Activated CD4-positive, alpha-beta T cell treated with anti-CD3 and anti-CD28 coated beads, Interleukin-2, amount 10 ng/mL, durations not matched to agents 24 days and 14 days (primary cell): ENCODE measurements at places on chromosomes 2 and 18.
A peak's percentile ranks its signal among the peaks of the same experiment; 100 is the strongest.

DNA sequence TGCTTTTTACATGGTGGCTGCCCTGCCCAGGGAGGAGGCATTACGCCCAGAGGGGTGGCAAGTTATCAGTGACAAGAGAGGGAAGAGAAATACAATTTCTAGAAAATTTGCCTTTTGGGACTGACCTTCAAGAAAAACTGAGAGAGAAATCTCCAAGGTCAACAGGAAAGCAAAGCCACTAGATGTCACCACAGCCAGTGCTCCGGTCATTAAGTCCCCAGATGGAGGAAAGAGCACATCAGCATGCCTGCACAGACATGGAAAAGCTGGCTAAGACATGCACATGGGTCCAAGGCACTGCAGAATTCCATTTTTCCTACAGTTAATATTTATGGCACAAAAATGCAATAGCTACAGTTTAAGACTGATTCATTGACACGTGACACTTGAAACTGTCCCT, 21.0 kb downstream of the FHL2 start:
- no peak for DNase-seq

- DNase-seq: peak; percentile 84
Measured at GRCh38 chr2:70143314-70144150, 47.3 kb downstream of the C2orf42 start.

GRCh38 chr18:35192415-35192814, 48.4 kb upstream of the ZNF397 start:
- no peak for DNase-seq

GRCh38 chr18:55102501-55102900, 143.2 kb upstream of the CCDC68 start:
- DNase-seq: no peak

GRCh38 chr2:27255187-27255586, 7.7 kb downstream of the SLC30A3 start:
- no peak for DNase-seq

- no peak for DNase-seq
Measured at GRCh38 chr18:22346401-22346952, 71.2 kb downstream of the CTAGE1 start.

DNA sequence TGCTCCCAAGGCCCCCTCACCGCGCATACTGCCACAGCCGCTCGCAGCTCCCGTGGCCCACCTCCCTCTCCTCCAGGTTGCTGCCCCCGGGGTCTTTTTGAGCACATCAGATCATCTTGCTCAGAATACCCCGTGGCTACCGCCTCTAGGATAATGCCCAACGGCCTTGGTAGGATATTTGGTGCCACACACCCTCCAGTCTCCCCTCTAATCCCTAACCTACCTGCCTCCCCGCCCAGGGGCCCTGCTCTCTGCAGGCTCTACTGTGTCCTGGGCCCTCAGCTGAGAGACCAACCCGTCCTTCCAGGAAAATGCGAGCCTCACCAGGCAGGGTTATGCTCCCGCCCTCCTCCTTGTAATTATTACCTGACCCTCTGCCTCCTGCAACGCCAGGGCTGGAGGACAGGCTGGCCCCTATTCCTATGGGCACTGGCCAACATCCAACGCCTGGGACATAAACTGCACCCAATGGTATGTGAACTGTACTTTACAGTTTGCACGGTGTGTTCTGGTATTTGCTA, 1.5 kb upstream of the MTCL1 start:
- no peak for DNase-seq

DNA sequence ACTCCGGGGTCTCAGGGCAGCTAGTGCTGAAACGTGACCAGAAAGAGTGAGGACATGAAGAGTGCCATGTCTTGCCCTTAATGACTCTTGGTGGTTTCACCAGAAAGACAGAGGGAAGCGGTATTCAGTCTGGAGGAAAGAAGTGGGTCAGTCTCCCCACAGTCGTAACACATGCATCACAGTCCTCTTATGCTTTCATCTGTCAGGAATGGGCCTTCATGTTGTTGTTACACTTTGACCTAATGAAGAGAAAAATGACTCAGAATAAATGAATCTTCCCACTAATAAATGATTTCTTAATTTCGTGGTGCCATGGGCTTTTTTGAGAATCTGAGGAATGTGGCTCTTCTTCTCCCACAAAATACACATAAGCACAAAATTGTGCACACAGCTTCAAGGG, 103.2 kb downstream of the SLC8A1 start:
- no peak for DNase-seq

- DNase-seq: no peak
Measured at GRCh38 chr2:173555833-173556232, 201.2 kb downstream of the CDCA7 start.

GRCh38 chr2:10226038-10226724, 76.5 kb upstream of the HPCAL1 start:
- no peak for DNase-seq

DNA sequence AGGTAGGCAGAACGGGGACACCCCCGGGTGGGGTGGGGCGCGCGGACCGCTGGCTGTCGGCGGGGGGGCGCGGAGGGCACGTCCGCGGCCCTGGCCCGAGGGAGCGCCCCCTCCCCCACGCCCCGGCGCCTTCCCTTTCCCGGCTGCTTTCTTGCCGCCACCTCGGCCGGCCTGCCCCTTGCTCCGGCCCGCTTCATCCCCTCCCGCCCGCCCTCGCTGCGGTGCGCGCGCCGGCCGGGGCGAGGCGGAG, 443 bp downstream of the VAPA start:
- DNase-seq: no peak

DNA sequence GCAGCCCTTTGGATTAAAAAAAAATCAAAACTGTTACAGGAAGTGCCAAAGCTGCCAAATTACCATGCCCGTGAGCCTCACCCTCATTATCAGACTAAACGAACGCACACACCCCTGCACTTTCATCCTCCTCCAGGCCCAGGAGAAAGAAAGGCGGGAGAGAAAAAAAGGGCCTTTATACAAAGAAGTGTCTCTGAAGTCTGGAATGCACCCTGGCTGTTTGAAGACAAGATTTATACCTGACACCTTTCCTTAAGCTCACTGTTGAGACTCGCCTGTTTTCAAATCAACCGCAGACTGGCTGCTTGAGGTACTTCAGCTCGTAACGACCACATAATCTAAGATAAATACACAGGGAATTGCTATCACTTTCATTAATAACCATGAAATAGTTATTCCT, 31.0 kb downstream of the EDAR start:
- DNase-seq: no peak

DNA sequence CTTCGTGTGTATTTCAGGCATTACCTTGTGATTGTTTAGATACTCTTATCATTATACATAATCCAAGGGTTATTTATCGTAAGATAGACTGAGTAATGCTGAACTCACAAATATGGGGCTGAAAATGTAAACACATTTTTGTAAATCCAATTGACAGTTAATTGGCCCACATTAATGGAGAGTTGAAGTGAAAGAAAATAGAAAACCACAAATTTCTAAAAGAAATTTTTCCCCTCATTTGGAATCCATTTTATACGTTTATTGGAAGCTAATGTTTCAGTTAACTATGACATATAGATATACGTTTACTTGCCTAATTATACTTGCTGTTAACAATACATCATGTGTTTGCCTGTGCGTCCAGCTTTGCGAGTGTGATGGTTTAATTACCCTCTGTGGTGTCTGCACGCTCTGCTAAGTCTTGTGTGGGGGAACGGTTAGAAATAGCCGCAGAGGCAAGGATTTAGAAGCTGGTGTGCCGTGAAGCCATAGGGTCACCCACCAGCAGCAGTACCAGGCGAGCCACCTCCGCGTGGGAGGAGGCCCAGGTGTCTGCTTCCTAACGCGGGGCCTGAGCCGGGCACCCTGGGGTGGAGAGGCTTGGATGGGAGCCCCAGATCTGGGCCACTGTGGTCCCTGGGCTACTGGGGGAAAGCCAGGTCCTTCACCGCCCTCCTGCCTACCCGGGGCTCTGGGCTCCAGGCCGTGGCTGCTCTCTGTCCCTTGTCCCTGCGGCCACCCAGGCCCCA, 38.0 kb downstream of the TSHZ1 start:
- DNase-seq: no peak

GRCh38 chr2:241931976-241932898, 62.7 kb downstream of the RTP5 start:
- no peak for DNase-seq

DNA sequence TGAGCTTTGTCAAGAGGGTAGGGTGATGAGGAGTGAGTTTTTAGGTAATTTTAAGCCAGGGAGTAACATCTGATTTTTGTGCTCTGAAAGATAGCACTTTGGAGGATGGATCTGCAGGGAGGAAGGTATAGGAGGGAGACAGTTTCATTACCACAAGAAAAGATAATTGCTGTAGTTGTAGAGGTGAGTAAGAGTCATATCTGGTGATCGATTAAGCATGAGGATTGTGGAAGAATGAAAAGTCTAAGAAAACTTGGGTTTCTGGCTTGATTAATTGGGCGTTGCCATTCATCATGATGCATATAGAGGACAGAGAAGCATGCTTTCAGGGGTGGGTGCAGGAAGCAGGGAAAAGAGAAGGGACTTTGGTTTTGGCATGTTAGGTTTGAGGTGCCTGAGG, 18.5 kb downstream of the KCMF1 start:
- DNase-seq: no peak

DNA sequence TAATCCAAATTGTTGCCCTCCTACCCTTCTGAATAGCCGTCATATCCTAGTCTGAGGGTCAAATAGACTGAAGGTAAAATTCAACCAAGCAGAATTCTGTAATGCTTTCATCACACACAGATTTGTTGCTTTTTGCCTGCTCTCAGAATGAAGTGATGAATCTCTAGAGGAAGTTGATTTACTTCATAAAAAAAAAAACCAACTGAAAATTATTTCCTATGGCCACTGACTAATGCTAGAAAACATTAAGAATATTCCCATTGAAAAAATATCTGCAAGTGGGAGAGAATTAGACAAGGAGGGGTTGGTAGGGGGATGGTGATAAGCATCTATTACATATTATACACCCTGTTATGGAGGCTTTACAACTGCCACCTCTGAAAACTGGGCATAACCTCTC, 2.3 kb upstream of the IL1RL2 start:
- DNase-seq: no peak

DNA sequence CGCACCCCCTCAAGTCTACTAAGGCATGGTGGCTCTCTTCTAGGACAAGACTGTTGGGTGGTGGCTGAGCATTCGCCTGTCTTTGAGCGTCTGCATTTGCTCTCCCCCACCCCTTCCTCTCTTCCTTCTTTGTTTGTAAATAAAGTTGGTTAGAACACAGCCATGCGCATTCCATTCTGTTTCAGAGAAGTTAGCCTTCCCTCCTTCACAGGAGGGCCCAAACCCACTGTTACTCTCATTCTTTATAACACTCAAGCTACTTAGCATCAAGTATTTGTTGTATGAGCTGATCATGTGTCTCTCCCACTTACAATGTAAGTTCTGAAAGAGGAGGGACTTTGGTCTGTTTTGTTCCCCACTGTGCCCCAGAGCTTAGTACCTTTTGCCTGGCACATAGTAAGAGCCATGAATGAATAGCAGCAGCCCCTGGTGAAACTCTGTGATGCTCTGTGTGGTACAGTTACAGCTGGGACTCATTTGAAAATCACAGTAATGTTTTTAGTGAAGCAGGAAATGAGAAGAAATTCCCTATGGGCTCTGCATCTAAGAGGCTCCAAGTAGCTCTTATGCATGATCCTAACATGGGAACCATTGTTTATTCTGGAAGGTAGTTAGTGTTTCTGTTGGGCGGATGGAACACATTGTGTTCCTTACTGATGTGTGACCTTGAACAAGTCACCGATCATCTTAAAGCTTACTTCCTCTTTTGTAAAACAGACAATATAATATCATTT, 7.7 kb downstream of the MGAT5 start:
- DNase-seq: no peak

DNA sequence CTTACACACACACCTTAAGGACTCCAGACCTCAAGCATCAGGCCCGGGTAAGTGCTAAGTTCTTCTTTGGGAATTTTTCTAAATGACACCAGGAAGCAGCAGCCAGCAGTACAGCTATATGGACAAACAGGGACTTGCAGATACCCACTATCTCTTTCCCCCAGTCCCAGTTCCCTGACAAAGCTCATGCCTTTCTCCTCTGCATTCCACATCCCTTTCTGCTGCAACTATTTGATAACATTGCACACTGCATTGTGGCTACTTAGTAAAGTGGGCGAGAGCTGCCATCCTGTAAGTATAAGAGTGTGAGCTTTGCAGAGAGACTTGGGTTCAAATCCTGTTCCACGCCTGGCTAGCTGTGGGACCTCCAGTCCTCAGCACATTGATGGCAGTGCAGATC, 14.0 kb upstream of the CD226 start:
- DNase-seq: no peak

DNA sequence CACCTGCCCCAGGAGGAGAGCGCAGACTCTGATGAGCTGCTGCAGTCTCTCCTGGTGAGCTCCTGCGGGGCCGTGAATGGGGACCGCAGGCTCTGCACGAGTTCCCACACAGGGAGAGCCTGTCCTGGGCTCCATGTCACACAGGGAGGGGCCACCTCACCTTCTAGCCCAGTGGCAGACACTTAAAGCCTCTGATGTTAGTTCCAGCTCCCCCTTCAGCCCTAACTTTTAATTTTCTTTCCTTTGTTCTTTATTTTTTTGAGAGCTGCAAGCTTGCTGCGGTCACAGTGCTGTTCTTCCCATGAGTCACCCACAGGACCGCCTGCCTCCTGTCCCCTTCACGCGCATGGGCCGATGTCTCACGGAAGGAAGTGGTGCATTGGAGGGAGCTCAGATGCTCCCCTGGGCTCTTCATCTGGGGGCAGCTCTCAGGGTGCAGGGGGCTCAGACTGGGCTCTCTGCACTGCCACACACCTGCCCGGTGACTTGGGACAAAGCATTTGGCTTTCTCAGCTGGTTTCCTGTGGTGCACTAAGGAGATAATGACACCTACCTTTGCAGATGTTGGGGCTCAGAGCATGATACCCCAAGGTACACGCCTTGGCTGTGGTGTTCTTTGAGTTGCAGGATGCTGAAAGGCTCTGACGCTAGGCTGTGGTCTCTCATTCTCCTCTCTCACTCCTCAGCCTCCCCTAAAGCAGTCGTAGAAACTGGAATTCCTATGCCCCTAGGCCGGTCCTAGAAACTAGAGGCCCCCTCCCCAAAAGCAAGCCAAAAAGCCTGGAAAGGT, 37.2 kb upstream of the PXDN start:
- peak; percentile 74 for DNase-seq
